ENCODE measurements at places on chromosomes 13 and 19. TPM values are rescaled to one million over a fixed set of nuclear protein-coding genes. Genes with fewer than 3 reads are reported as not detected.

GRCh38 chr19:45677351-45678230 lies 9.6 kb downstream of the GIPR start:
- H3K27ac ChIP-seq: no peak overlapping the region
- peak; percentile 77 for DNase-seq
- H3K4me3 ChIP-seq: peak overlapping the region; percentile 12
- H3K36me3 ChIP-seq: no peaks in the 10 kb centered on the region
- peaks cover 17% of the 10 kb centered on the region for H3K27me3 ChIP-seq
- peaks cover 23% of the 10 kb centered on the region for H3K4me1 ChIP-seq

- peaks cover 16% of the 10 kb centered on the region for H3K36me3 ChIP-seq
- H3K4me3 ChIP-seq: peak overlapping the region; percentile 35
- peak; percentile 60 for DNase-seq
- H3K27me3 ChIP-seq: no peaks in the 10 kb centered on the region
- peak overlapping the region; percentile 21 for H3K27ac ChIP-seq
Observed at GRCh38 chr13:108214441-108215271, 680 bp downstream of the LIG4 start.

- no peaks in the 10 kb centered on the region for H3K4me1 ChIP-seq
- H3K36me3 ChIP-seq: no peaks in the 10 kb centered on the region
- H3K27ac ChIP-seq: peak overlapping the region; percentile 7
- no peak for DNase-seq
- no peak overlapping the region for H3K4me3 ChIP-seq
Observed at GRCh38 chr13:102198418-102199311, 203.2 kb downstream of the FGF14 start.

GRCh38 chr19:58000677-58001076 lies 1.9 kb downstream of the ZNF606 start:
- peaks cover 55% of the 10 kb centered on the region for H3K36me3 ChIP-seq
- H3K4me3 ChIP-seq: no peak overlapping the region
- peaks cover 30% of the 10 kb centered on the region for H3K4me1 ChIP-seq
- DNase-seq: no peak
- H3K27me3 ChIP-seq: no peaks in the 10 kb centered on the region

- no peaks in the 10 kb centered on the region for H3K36me3 ChIP-seq
- no peaks in the 10 kb centered on the region for H3K27me3 ChIP-seq
- no peak within 1 kb of the TSS for H3K4me3 ChIP-seq
- DNase-seq: no peak
Observed at GRCh38 chr19:22832031-22832762, at the start of gene ZNF723. Gene ZNF723, plus strand, starts transcription at chr19:22832291. Its CDS starts 89 bp downstream, at chr19:22832380.

- H3K36me3 ChIP-seq: no peaks in the 10 kb centered on the region
- no peak for DNase-seq
- H3K27ac ChIP-seq: no peak overlapping the region
Observed at GRCh38 chr19:48433337-48433736, 12.4 kb upstream of the GRWD1 start.

DNA sequence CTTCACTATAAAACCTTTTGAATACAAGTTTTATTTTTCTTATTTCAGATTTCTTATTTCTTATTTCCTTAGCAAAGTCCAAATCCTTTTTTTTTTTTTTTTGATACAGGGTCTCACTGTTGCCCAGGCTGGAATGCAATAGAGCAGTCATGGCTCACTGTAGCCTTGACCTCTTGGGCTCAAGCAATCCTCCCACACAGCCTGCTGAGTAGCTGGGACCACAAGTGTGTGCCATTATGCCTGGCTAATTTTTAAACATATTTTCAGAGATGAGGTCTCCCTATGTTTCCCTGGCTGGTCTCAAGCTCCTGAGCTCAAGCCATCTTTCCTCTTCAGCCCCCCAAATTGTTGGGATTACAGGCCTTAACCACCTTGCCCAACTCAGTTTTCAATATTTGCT lies 334.3 kb downstream of the DLEU7 start:
- H3K4me3 ChIP-seq: no peak overlapping the region
- H3K27me3 ChIP-seq: no peaks in the 10 kb centered on the region
- H3K36me3 ChIP-seq: no peaks in the 10 kb centered on the region
- H3K4me1 ChIP-seq: peaks cover 16% of the 10 kb centered on the region
- no peak overlapping the region for H3K27ac ChIP-seq
- DNase-seq: no peak

- H3K27me3 ChIP-seq: no peaks in the 10 kb centered on the region
- H3K36me3 ChIP-seq: no peaks in the 10 kb centered on the region
- H3K4me1 ChIP-seq: no peaks in the 10 kb centered on the region
- no peak overlapping the region for H3K27ac ChIP-seq
- no peak for DNase-seq
- H3K4me3 ChIP-seq: no peak overlapping the region
Observed at GRCh38 chr13:24672141-24673132, 7.8 kb upstream of the ATP12A start.

- peaks cover 71% of the 10 kb centered on the region for H3K4me1 ChIP-seq
- H3K27me3 ChIP-seq: no peaks in the 10 kb centered on the region
- no peaks in the 10 kb centered on the region for H3K36me3 ChIP-seq
- H3K4me3 ChIP-seq: no peak overlapping the region
- DNase-seq: peak; percentile 26
Observed at GRCh38 chr19:3100331-3100730, 6.2 kb downstream of the GNA11 start.

DNA sequence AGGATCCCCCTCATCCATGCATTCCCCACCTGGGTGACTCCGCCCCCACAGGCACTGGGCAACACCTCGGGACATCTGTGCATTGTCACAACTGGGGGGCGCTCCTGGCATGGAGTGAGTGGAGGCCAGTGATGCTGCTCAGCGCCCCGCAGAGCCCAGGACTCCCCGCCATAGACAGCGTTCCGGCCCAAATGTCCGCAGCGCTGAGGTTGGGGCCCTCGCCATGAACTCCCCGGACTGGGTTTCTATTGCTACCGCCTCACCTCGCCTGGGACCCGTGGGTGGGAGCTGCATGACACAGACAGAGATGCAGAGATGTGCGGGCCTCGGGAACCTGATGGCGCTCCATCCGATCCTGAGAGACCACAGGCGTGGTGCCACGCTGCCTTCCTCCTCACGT lies 4.6 kb downstream of the FZR1 start:
- H3K4me1 ChIP-seq: peaks cover 28% of the 10 kb centered on the region
- H3K36me3 ChIP-seq: peaks cover 5% of the 10 kb centered on the region
- DNase-seq: no peak
- H3K27ac ChIP-seq: no peak overlapping the region
- no peak overlapping the region for H3K4me3 ChIP-seq
- H3K27me3 ChIP-seq: no peaks in the 10 kb centered on the region

DNA sequence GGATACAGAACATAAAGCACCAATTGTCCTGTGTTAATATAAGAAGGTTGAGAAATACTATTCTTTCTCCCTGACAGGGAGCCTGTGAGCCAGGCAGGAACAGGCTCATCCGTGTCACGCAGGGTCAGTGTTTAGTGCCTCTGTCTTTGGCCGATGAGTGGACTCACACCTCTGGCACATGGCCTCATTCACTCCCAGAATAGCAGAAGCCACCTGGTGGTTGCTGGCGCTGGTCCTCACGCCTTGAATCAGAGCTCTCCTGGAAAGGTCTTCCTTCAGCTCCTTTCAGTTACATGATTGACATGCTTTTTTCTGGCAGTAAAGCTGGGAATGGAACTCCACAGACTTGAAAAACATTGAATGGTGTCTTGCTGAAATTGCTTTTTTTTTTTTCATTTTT lies 28.1 kb upstream of the SIAH3 start:
- no peak for DNase-seq
- H3K27me3 ChIP-seq: no peaks in the 10 kb centered on the region
- no peak overlapping the region for H3K4me3 ChIP-seq
- peak overlapping the region; percentile 30 for H3K27ac ChIP-seq
- no peaks in the 10 kb centered on the region for H3K4me1 ChIP-seq

DNA sequence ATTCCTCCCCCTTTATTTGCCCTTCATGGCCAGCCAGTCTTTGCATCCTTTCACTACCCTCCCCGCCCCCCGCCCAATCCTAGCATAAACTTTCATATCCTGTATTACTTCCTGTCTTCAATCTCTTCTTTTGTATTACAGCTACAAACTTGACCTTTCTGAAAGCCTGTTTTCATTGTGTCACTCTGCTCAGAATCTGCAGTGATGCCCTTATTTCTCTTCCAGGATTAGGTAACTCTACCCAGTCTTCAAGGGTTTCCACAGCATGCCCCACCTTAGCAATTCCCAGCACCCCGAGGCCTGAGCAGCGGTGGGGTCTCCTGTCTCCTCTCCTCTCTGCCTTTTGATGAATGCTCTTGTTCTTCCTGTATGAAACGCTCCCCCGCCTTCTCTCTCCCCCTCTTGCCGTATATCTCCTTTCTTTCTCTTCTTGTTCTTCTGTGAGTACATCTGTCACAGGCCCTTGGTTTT lies 145.6 kb downstream of the SHISA2 start:
- DNase-seq: no peak
- no peak overlapping the region for H3K4me3 ChIP-seq
- peaks cover 8% of the 10 kb centered on the region for H3K4me1 ChIP-seq
- H3K27ac ChIP-seq: no peak overlapping the region
- no peaks in the 10 kb centered on the region for H3K36me3 ChIP-seq

DNA sequence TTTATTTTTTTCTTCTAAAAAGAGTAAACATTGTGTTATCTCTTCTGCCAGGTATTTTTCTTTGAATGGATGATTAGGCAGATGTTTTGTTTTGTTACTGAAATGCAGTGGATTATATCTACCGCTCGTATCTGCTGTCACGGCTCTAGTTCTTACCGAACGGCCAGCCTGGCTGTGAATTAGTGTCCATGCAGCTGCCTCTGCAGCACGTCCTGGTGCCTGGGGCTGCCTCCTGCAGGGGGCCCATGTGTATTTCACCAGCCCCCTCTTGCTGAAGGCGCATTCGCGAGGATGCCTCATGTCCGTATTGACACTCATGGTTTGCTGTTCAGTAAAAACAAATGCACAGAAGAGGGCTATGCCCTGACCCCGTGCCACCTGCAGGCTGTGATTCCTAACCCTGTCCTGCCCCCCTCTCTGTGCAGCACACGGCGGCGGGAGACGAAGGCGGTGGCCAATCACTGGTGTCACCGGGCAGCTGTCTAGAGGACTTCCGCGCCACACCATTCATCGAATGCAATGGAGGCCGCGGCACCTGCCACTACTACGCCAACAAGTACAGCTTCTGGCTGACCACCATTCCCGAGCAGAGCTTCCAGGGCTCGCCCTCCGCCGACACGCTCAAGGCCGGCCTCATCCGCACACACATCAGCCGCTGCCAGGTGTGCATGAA lies 49.9 kb downstream of the RAB20 start:
- H3K4me1 ChIP-seq: peaks cover 18% of the 10 kb centered on the region
- peak overlapping the region; percentile 87 for H3K27ac ChIP-seq
- no peak overlapping the region for H3K4me3 ChIP-seq
- DNase-seq: no peak
- no peaks in the 10 kb centered on the region for H3K27me3 ChIP-seq

DNA sequence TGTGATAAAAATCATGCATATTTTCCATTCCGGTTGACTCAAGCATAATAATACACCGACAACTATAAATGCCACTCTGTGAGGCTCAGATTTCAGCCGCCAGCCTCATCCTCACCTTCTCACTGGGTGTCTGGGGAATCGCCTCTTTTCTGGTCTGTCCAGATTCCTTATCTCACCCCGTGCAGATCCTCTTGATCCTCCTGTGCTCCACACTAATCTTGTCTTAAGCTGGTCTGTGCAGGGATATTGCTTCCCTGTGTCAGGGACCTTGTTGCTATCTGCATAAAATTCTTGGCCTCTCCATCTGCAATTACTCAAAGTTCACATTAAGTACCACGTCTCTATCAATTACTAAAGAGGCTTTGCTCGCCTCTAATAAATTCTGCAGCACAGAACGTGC lies 116.6 kb upstream of the SPACA7 start:
- H3K36me3 ChIP-seq: no peaks in the 10 kb centered on the region
- no peak overlapping the region for H3K27ac ChIP-seq
- no peaks in the 10 kb centered on the region for H3K4me1 ChIP-seq
- no peak overlapping the region for H3K4me3 ChIP-seq
- no peak for DNase-seq
- no peaks in the 10 kb centered on the region for H3K27me3 ChIP-seq

DNA sequence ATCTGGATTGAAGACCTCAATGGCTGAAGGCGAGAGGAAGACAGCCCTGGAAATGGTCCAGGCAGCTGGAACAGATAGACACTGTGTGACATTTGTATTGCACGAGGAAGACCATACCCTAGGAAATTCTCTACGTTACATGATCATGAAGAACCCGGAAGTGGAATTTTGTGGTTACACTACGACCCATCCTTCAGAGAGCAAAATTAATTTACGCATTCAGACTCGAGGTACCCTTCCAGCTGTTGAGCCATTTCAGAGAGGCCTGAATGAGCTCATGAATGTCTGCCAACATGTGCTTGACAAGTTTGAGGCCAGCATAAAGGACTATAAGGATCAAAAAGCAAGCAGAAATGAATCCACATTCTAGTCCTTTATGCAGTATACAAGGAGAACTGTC lies 1.2 kb downstream of the POLR1D start:
- H3K27ac ChIP-seq: no peak overlapping the region
- no peak overlapping the region for H3K4me3 ChIP-seq
- peaks cover 9% of the 10 kb centered on the region for H3K4me1 ChIP-seq
- H3K36me3 ChIP-seq: peaks cover 30% of the 10 kb centered on the region
- H3K27me3 ChIP-seq: no peaks in the 10 kb centered on the region

- H3K27ac ChIP-seq: no peak overlapping the region
- no peak overlapping the region for H3K4me3 ChIP-seq
- no peak for DNase-seq
- no peaks in the 10 kb centered on the region for H3K27me3 ChIP-seq
Observed at GRCh38 chr13:98129059-98129746, 13.7 kb upstream of the FARP1 start.

GRCh38 chr19:50663482-50663790 lies 14.2 kb downstream of the C19orf81 start:
- no peak for DNase-seq
- H3K4me3 ChIP-seq: no peak overlapping the region
- peaks cover 32% of the 10 kb centered on the region for H3K27me3 ChIP-seq
- H3K36me3 ChIP-seq: no peaks in the 10 kb centered on the region
- no peaks in the 10 kb centered on the region for H3K4me1 ChIP-seq
- no peak overlapping the region for H3K27ac ChIP-seq

DNA sequence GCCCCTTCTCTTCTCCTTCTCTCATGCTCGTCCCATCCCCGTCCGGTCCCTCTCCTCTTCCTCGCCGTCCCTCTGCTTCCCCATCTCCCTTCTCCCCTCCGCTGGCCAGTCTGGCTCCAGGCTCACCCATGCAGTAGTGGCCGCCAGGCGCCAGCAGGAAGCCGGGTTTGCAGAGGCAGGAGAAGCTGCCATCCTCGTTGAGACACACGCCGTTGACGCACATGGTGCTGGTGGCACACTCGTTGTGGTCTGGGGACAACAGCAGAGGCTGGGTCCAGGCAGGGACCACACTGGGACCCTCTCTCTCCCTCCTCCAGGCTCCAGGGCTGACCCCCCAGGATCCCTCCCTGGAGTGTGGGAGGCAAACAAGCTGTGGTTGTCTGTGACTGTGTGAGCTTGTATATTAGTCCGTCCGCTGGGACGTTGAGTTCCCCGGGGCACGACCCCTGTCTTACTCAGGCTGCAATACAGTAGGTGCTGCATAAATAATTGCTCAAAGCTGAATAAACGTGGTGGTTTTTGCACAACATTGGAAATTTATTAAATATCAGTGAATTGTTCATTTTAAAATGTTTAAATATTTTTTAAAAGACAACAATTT lies 16.4 kb downstream of the FBN3 start:
- no peak for DNase-seq
- no peak overlapping the region for H3K27ac ChIP-seq
- H3K4me1 ChIP-seq: no peaks in the 10 kb centered on the region
- H3K36me3 ChIP-seq: no peaks in the 10 kb centered on the region

The TTC9B gene
- not detected for total RNA-seq

The KANK2 gene
- total RNA-seq: 1,831 TPM

The ZSCAN22 gene
- 2.1 TPM for total RNA-seq

The ZNF490 gene
- 4.6 TPM for total RNA-seq

The C19orf47 gene
- total RNA-seq: 121 TPM

The NCAN gene
- total RNA-seq: not detected

The AMER2 gene
- total RNA-seq: not detected

The TEX26 gene
- not detected for total RNA-seq

The PRTN3 gene
- 0.40 TPM for total RNA-seq

The LIM2 gene
- total RNA-seq: not detected

All from heart left ventricle (tissue), 16 donors.